Right cardiac atrium (tissue), 5 donors: ENCODE measurements at places on chromosomes 1 and 21.
A peak's percentile ranks its signal among the peaks of the same experiment; 100 is the strongest.

DNA sequence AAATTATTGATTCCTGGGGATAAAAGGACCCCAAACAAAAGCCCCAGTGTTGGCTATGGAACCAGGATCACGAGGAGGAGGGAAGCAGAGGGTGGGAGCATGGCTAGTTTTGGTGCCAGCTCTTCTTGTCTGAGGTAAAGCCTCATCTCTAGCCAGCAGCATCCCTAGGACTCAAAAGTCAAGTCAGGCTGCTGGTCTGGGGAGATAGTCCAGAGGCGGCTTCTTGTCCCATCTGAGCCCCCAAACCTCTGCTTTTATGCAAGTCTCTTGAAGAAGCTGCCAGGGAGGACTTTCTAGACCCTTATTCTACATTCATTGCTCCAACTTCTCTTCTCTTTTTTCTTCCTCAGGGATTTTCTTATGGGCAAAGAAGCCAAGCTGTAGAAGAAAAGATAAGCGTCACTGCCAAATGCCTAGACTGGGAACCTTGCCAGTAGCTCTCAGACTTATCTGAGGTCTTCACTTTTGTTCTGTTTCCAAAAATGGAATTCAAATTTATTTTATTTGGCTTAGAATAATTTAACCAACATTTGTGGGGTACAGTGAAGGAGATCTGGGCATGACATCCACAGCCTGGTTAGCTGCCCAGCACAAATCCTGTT lies 6.9 kb upstream of the ANKRD35 start:
- DNase-seq: peak; percentile 53

GRCh38 chr21:38735626-38736206 lies 70.0 kb upstream of the ETS2 start:
- no peak for DNase-seq

GRCh38 chr1:16241221-16241708 lies 4.3 kb upstream of the CPLANE2 start:
- no peak for DNase-seq

GRCh38 chr1:51559064-51559500 lies 40.0 kb upstream of the EPS15 start:
- DNase-seq: no peak
